ENCODE measurements at places on chromosomes 1 and 21. TPM values are rescaled to one million over a fixed set of nuclear protein-coding genes. Genes with fewer than 3 reads are reported as not detected.

The C4BPA gene
- total RNA-seq: not detected

DNA sequence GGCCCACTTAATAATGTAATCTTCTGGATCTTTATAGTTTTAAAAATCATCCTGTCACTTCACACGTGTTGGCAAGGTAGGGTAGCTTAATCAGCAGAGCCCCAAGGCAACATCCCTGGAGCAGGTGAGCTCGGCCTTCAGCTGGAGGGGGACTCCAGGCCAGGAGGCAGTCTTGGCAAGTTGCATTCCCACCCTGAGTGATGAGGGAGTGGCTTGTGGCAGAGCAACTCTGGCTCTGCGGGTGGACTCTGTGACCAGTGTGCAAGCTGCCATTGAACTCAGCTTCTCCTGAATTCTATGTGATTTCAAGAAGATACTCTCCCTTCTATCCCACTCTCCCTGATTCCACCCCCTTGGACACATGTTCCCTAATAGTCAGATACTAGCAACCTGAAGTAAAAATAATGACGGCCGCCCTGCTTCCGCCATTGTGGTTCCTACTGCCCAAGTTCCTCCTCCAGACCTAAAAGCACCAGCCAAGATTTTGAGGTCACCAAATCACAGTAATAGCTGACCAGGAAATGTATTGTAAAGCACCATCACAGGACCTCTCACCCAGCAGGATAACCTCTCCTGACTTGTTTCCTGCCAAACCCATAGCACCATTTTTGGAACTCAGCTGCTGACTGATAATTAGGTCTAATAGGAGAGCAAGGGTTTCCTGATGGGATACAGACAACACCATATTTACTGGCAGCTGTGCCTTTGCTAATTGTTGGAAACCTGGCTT, 11.5 kb upstream of the LYST start:
- no peak for DNase-seq

DNA sequence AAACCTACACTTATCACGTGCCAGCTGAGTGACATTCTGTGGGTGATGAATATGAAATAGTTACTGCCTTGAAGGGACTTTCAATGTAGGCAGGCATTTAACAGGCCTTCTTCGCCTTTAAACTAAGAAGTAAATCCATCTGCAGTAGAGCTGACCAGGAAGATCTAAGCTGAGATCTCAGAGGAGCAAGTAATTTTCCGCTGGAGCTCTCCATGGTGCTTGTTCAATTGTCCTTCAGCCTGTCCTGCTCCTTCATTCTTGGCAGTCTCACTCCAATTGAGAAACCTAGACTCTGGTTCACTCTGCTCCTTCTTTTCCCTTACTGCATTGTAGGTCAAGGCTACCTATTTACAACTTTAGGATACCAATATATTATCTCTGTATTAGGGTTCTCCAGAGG, 183.5 kb downstream of the HMCN1 start:
- DNase-seq: peak; percentile 66

The RIIAD1 gene
- total RNA-seq: not detected

The CR1L gene
- total RNA-seq: not detected

The TCP10L gene
- total RNA-seq: not detected

The S100A1 gene
- total RNA-seq: not detected

DNA sequence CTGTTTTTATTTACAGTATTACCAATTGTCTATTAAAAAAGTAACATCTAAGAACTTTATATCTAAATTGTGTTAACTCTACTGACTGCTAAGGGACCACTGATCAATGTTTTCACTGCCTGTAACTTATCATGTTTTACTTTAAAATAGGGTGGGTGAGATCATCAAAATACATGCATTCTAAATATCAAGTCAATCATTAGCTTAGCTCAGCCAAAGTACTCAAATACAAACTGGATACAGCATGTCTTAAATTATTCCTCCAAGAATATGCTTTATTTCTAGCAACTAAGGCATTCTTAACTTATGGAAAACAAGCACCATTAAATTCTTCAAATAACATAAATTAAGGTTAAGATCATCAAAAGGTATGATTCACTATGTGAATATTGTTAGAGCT, 638.7 kb upstream of the RGS18 start:
- no peak for DNase-seq

The ZNF669 gene
- total RNA-seq: 10.8 TPM

DNA sequence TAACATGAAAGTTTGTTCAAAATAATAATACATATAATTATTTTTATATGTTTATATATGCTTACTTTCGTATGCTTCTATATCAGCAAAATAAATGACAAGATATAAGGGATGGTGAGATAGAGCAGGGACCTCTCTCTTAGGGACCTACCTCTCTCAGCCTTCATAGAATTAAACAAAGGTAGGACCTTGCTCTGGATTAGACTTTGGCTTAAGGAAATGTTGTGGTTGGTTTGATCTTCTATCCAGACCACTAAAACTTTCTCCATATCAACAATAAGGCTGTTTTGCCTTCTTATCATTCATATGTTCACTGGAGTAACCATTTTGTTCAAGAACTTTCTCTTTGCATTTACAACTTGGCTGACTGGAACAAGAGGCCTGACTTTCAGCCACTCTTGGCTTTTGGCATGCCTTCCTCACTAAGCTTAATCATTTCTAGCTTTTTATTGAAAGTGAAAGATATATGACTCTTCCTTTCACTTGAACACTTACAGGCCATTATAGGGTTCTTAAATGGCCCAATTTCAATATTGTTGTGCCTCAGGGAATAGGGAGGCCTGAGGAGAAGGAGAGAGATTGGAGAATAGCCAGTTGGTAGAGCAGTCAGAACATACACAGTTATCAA, 14.4 kb downstream of the FRRS1 start:
- no peak for DNase-seq

DNA sequence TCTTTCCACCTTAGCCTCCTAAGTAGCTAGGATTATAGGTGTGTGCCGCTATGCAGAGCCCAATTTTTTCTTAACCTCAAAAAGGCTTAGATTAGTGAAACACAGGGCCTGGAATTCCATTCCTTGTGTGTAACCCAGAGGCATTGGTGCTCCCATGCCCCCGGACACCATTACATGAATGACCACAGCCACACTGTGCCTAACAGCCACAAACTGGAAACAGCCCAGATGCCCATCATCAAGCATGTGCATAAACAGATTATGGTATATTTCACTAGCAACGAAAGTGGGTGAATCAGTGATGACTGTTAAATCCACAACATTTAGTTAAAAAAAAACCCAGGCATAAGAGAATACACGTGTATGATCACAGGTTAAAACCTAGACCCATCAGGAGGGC, 24.4 kb downstream of the ADAM30 start:
- peak; percentile 63 for DNase-seq

- peak; percentile 30 for DNase-seq
Measured at GRCh38 chr1:1208713-1209433, 2.5 kb upstream of the TNFRSF18 start.

The SLC37A1 gene
- 0.36 TPM for total RNA-seq

GRCh38 chr1:153113416-153113815, at the start of gene SPRR2F:
Gene SPRR2F (minus strand): TSS chr1:153113516. CDS start chr1:153112733, 783 bp downstream.
- DNase-seq: no peak

The HCRTR1 gene
- not detected for total RNA-seq

DNA sequence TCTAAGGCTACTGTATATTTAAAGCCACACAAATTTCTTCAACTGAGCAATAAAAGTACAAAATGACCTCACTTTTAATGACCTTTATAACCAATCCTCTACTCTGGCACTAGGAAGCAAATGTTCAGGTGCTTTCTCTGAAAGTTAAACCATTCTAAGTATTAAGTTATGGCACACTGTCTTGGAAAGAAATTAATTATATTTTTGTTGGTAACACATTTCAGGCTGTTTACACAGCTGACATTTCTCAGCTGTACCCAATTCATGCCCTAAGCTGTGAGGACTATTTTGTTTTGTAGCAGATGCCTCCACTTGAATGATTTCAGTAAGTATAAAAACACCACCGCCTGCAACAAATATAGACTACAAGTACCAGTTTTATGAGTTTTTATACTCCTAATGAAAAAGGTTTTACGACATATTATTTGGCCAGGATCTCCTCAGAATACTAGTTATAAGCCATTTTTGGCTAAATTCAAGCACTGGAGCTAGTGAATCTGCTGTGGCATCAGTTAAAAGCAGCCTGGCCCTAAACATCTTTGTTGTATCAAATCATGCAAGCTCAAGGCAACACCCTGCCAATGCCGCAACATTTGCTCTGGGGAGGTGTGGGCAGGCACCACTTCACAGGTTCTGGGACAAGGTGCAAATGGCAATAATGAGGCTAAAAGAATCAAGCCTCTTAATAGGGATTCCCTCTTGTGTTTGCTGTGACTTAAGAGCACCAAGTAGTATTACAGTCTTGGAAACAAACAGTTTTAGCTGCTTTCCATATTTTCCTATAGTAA, 228.4 kb upstream of the DMRTA2 start:
- no peak for DNase-seq

The NECTIN4 gene
- total RNA-seq: 0.18 TPM

- peak; percentile 34 for DNase-seq
Measured at GRCh38 chr1:247487057-247487456, 29.2 kb upstream of the OR2B11 start.

The ATP1A4 gene
- total RNA-seq: not detected

DNA sequence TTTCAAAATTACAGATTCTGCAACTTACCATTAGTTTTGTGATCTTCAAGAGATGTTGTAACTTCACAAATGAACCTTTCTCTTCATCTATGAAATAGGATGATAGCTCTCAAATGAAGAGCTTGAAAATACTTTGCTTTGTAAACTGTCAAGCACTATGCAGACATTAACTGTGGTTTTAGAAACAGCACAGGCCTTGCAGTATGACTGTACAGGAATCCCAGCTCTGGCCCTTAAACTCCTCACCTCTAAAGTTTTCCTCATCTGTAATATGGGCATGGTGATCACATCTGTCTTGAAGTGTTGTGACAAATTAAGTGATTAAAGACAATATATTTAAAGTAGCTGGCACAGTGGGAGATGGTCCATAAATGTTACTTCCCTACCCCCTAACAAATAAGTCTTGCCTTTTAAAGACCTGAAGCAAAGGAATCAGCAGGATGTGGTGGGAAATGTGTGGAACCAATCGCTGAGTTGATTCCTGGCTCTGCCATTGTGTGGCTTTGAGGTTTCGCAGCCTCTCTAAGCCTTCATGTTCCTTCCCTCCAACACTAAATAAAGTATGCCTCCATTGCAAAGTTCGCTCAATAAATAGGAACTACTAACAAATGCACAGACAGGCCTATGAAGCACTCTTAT, 5.5 kb upstream of the PTP4A2 start:
- DNase-seq: no peak

DNA sequence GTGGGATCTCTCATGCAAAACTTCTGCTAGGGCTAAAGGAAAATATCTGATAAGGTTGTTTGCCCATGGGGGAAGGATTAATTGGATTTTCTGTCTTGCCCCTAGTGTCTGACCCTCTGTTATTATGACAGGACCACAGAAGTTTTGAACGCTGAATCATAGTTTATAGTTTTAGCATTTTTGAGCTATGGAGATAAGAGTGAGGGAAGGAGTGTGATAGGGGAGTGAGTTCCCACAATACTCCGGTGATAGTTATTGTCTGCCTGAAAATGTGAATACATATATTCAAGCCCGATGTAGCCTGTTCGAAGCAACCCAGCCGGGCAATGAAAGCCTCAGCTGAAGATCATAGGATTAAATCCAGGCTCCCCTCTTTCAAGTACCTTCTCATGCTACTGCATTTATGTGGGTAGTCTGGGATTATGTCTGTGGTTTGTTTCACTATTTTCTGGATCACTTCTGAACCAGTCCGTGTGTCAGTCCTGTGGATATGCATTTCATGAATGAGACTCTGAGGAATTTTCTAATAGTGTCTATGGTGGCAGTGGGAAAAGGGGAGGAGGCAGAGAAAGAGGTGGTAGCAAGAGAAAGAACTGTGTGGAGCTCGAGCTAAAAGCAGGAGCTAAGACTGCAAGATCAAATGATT, 258.7 kb downstream of the DISC1 start:
- peak; percentile 79 for DNase-seq

The KMO gene
- total RNA-seq: not detected

DNA sequence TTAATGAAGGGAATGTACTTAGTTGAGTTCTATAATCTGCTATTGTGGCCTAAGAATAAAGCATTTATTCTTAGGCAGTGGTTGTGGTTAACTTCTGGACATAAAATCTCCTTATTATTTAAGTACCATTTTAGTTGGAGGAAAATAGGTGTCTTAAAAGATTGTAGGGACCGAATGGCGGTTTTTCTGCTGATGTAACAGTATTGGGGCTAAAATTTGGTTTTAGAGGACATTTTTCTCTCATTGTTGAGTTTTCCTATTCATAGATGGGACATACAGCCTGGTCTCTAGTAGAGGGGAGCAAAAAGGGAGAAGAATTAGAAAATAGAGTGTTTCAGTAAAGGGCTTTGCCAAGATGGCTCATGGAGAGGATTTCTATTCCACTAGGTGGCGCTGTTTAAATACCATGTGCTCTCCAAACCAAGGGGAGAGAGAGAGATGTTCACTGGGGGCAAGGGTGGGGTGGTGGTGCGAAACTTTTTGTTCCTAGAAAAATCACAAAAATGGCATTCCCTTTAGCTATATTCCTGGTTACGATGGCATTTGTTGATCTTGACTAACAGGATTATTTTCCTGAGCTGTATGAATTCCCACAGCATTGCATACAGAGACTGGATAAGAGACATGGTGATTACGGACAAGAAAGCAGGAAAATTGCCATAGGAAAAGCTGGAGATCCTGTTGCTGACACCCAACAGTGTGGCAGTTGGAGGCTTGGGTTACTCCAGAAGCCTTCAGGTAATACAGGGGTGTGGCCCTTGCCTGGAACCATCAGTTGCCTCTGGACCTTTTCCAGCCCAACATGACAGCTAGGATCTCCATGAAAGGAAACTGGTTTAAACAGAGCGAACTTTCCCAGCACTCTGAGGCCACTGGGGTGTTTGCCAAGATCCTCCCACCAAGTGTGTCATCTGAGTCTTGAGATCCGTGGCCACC, 18.2 kb upstream of the FCGR2A start:
- DNase-seq: peak; percentile 74

The AIM2 gene
- total RNA-seq: not detected

The RSPO1 gene
- total RNA-seq: not detected

DNA sequence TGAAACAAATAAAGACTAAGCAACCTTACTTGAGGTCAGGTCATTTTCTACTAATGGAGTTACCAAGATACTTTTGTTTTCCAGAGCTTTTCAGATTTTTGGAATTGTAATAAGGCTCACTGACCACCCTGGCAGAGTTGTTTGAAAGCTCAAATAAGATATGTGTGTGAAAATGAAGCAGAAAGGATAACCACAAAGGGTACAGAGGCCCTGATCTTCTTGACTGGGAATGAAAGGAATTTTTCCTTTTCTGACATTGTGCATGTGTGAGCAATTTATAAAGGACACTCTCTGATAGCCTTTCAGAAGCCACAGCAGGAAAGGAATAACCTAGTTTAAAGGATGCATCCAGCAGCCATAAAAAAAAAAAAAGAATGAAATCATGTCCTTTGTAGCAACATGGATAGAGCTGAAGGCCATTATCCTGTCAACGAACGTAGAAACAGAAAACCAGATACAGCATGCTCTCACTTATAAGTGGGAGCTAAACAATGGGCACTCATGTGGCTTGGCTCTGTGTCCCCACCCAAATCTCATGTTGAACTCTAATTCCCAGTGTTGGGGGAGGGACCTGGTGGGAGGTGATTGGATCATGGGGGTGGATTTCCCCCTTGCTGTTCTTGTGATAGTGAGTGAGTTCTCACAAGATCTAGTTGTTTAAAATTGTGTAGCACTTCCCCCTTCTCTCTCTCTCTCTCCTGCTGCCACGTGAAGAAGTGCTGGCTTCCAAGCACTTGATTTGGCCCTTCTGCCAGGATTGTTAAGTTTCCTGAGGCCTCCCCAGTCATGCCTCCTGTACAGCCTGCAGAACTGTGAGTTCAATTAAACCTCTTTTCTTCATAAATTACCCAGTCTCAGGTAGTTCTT, 3.1 kb upstream of the SRP9 start:
- DNase-seq: no peak

Measured in IMR-90 (cell line).